ENCODE measurements at places on chromosomes 2 and 18.
A peak's percentile ranks its signal among the peaks of the same experiment; 100 is the strongest.

DNA sequence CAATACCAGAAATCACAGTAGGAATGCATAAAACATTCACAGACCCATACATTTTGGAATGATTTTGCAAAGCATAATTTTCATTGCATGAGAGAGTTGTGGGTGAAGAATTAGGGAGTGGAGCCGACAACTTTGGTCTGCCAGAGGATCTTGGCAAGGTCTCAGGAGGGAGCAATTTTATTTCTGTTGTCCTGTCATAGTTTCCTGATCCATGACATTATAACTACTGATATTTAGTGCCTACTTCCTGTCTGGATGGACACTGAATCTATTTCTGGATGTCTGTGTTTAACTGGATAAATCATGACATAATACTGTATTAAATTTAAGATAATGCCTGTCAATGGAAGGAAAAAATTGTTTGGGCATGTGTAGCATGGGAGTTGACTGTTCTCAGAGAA is 2.4 kb downstream of the ITGA4 start:
- no peak for DNase-seq

DNA sequence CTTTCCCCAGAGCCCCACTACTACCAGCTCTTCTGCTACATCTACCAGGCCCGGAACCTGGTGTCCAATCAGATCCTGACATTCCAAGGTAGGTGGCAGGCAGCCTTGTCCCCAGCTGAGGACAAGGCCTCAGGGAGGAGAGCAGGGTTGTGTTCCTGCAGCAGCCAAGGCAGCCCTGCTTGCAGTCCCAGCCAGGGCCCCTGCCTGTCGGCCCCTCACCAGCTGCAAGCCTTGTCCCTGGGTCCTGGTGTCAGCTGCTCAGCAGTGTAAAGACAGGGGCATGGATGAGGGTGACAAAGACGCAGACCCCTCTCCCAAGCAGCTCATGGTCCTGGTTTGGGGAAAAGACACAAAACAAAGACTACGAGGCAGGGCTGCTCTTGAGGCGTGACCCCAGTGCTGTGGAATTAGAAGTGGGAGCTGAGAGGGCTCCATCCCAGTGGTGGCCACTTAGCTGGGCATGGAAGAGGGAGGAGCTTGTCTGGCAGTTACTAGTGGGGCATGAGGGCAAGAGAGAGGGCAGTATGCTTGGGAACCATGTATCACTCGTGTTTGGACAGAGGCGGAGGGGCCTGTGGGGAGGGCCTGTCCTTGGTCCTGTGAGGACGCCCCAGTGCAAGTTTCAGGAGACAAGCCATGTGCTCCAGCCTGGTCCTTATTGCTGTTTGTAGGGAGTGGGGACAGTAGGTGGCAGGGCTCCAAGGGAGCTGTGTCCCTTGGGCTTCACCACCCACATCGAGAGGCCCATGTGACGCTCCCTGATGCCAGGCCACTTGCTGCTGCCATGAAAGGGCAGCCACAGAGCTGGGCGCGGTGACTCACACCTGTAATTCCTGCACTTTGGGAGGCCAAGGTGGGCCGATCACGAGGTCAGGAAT is 47.5 kb downstream of the LMAN2L start:
- no peak for DNase-seq

DNA sequence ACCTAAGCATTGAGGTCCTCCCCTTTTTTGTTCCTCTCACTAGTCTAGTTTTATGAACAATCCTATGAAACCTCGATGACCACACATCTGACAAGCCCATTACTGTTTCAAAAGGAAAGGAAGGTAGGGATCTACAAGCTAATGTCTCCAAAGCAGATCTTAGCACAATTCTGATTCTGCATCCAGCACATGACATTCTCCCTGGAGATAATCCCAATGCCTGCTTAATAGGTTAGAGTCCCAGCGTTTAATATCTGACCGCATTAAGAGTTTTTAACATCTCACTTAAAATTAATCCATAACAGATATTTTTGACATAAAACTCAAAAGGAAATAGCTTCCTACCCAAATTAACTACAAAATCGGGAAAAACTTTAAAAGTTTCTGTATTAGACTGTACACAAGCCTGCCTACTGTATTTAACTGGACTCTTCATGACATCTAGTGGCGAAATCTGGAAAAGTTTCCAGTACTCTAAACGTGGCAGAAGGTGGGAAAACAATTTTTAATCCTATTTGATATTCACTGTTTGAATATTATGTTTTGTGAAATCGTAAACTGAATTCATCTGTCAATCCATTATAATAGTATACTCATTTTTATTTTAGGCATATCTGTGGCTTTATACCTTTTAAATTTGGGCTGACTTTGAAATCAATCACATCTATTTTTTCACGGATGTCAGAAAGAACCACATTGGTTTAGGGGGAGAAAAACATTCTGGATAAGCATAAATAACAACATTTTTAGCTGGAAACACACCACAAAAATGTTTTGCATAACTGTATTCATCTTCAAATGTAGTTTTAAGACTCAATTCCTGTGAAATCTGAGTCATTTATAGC is 62.4 kb downstream of the TXNL1 start:
- DNase-seq = peak; percentile 48

- no peak for DNase-seq
Observed at GRCh38 chr2:23379220-23379695, 5.7 kb upstream of the KLHL29 start.

DNA sequence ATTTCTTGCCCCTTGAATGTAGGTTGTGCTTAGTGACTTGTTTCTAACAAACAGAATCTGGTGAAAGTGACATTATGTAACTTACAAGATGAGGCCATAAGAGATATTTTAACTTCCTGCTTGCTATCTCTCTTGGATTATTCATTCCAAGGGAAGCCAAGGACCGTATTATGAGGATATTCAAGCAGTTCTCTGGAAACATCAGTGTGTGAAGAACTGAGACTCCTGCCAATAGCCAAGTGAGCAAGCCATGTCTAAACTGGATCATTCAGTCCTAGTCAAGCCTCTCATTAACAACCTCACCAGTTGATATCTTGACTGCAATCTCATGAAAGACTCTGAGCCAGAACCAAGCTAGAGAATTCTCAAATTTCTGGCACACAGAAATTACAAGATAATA is 765.1 kb upstream of the SLC8A1 start:
- no peak for DNase-seq

GRCh38 chr2:191691898-191692297 is 14.0 kb downstream of the NABP1 start:
- DNase-seq = no peak

GRCh38 chr2:53498210-53498609 is 269.4 kb upstream of the CHAC2 start:
- no peak for DNase-seq

DNA sequence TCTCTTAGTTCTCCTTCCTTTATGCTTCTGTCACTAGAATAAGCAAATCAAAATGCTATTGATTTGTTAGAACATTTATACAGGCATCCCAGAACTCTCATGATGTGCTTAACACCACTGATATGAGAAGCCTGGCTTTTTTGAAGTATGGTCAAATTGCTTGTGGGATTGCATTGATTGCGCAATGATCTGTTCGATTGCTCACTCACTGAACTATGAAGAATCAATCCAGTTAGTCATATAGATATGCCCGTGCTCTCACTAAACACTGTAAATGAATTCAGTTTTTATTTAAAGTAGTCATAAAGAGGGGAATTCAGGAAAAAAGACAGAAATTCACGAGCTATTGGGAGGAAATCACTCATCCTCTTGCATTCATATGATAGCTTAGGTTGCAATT is 1237.8 kb downstream of the SUCLG1 start:
- DNase-seq = no peak

DNA sequence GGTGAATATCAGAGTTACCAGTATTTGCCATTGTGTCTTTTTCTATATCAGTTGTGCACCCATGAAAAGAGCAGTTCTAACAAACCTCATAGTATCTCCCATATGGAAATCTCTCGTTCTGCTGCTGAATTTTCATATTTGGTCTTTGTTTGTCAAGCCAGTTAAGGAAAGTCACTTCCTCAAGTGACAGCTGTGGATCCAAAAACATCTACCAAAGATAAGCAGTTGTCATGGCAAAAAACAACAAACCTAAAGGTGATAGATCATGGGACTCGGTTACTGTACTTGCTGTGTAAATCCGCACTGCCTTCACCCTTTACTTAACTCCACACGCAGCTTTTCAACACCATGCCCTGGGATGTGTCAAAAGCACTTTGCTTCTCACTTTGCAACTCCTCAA is 17.3 kb downstream of the BMP10 start:
- no peak for DNase-seq

DNA sequence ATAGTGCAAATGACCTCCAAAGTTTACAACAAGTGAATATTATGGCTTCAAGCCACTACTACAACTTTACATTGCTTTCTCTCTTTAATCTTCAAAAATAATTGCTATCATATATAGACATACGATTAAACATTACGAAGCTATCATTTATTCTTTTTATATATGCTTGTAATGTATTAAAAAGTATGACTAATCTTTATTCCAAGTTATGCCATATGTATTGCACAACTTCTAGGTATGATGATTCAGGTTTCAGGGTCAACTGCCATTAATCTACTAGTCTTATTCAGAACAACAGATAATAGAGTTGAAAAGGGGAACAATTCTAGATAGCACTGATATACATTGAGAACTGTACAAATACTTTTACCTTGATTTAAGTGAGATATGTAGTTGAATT is 506.2 kb upstream of the TMEFF2 start:
- no peak for DNase-seq

- no peak for DNase-seq
Observed at GRCh38 chr18:8116341-8117005, 492.8 kb upstream of the RAB12 start.

GRCh38 chr2:176098366-176099158 is 1.0 kb upstream of the HOXD12 start:
- DNase-seq = no peak

DNA sequence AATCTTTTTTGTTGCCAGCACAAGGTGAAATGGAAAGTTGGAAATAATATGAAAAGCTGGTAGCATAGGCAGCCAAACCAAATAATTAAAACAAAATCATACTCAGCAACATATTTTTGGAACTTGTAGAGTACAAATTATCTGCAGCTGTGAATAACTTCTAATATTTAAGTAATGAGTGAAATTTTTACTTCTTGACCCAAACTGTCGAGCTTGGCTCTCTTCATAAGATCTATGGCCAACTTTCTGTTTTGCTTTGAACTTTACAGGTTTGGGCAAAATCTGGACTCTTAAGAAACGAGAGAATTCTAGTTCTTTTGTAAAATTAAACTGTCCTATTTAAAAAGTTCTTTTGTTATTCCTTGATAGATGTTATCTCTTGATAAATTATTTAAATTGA is 25.6 kb upstream of the CCDC102B start:
- DNase-seq = no peak

GRCh38 chr18:78540636-78541529 is 438.7 kb upstream of the SALL3 start:
- no peak for DNase-seq

All from neuronal stem cell (in vitro differentiated cells).